ENCODE measurements at places on chromosomes 1 and 21.

GRCh38 chr1:58722967-58723366, 23.1 kb upstream of the MYSM1 start:
- DNase-seq, result no peak

DNA sequence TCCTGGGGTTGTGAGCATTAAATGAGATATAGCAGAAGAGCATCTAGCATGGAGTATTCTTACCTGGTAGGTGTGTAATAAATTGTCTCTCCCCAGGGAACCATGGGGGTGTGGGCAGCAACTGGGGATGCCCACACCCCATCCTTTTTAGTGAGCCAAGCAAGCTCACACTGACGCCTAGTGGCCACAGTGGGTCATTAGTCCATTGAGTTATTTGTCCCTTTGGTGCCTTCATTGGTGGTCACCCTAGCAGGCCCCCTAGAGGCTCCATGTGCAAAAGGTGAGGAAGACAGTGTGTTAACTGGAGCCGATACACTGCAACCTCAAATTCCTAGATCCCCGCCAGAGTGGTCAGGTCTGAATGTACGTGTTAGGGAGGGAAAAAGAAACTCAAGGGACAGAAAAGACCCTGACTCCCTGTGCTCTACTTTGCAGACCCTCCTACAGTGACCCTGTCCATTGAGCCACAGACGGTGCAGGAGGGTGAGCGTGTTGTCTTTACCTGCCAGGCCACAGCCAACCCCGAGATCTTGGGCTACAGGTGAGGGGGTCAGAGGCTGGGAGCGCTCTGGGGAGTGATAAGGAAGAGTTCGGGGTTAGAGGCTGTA, 93.3 kb upstream of the CD1D start:
- peak; percentile 50 for DNase-seq

- no peak for DNase-seq
Measured at GRCh38 chr1:44249543-44249942, 36.3 kb downstream of the DMAP1 start.

DNA sequence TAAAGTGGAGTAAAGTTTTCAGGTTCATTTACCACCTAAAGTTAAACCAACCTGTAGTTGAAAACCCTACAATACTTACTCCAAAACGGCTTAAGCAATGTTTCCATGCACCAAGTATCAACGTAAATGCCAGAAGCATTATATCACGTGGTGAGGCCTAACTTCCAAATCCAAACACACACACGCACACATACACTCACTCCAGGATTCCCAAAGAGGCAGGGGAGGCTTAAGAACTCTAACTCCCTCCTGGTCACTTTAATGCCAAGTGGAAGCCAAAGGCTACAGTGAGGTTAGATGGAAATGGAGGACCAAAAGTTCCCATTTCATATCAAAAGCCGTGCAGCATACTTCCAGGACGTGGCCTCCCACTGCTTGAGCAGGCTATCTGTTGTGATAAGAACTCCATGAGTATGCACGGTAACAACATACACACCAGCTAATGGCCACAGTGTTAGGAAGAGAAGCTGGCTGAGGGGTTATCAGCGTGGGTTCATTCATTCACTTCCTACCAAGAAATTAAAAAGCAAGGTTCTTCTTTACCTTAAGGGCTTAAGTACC, 224.1 kb downstream of the SLC45A1 start:
- DNase-seq, result no peak

GRCh38 chr21:44279354-44280260, 6.1 kb upstream of the AIRE start:
- no peak for DNase-seq

DNA sequence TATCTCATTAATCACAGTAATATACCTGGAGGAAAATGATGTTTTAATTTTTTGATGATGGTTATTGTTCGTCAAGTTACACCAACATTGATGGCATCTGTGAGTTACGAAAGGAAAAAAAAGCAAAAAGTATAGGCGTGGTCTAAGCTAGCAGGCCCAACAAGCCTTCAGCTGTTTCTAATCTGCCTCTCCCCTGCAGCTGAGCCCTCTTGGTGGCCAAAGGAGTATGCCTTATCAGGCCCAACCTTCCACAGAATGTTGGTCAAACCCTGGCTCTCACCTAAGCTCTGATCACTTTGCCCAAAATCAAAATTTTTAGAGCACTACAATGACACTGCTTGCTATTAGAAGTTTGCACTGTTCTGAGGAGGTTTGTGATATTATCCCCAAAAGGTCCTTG, 4.9 kb downstream of the C1orf105 start:
- no peak for DNase-seq

- no peak for DNase-seq
Measured at GRCh38 chr1:231177936-231178335, 16.1 kb downstream of the TRIM67 start.

- DNase-seq, result no peak
Measured at GRCh38 chr1:110212169-110213142, 2.3 kb downstream of the KCNC4 start.

GRCh38 chr21:32951041-32951440, 74.7 kb upstream of the OLIG2 start:
- no peak for DNase-seq

DNA sequence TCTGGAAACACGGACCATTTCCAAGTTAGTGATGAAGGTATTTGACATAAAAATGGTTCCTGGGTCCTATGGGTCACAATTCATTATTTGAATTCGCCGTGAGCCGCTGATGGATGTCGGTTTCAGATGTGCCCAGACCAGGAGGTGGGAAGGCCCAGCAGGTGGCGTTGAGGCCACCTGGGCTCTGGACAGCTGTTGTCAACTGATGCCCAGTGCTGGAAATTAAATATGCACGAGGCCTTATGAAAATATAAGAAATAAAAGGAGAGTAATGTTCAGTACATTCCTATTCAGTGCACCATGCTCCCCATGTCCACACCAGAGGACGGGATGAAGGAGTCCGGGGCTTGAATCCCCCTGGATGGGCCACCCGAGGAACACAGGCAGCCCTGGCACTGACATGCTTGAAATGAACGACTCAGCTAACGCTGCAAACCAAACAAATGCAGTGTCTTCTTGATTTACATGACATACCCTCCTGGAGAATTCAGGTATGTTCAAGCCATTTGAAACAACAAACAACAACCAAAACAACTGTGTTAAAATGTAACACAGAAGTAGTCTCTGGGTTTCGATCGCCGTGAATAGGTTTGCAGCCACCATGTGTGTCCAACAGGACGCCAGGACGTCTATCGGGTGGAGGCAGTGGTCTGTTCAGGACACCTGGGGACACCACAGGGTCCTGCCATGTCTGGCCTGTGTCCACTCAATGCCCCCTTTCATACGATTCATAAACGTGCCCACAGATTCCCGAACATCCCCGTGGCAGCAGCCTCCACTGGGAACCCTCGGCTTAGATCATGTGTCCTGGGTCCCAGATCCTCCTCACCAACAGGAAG, 6.1 kb downstream of the TFF3 start:
- no peak for DNase-seq

DNA sequence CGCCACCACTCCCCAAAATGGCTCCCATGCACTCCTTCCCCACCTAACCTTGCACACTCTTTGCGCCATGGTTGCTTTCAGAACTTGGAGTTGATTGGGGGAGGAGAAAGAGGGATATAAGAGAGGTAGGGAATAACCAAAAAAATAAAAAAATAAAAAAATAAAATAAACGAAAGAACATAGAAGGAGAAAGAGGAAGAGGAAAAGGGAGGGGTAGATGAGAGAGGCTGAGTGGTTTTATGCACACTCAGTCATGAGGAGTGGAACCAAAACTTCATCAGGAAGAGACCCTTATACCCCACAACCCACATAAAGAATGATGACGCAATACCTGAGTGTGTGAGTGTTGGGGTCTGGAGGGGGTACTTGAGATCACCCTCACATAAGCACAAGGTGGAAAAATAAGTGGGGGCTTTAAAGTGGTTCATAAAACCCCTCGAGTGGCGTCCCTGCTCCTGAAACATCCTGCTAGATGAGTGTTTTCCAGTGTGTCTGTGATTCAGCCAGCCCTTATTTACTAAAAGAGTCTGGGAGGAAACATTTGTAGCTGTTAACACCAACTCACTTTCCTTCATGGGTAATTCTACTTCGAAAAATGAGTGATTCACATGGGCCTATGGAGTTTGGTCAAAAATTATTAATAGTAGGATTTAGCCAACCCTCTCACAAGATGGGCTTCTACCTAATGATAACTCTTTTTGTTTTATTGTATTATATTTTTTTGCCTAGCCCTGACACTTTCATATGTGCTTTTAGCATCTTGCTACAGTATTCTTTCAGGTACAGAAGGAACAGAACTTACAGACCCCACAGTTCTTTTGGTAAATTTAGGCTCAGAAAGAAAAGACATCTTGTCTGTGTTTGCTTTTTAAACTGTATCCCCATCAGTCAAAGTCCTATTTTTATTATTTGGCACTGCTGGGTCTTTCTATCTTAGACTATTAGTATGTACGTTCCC, 5.2 kb downstream of the SLAMF1 start:
- DNase-seq, result no peak

GRCh38 chr1:41811051-41811795, 107.5 kb downstream of the HIVEP3 start:
- DNase-seq, result no peak

- DNase-seq, result no peak
Measured at GRCh38 chr1:27374362-27375086, at the start of gene FCN3. FCN3 (minus strand) TSS chr1:27374824; CDS start chr1:27374818, 6 bp downstream.

- DNase-seq, result no peak
Measured at GRCh38 chr1:241640867-241641622, 876 bp upstream of the CHML start.

GRCh38 chr1:41936107-41936506, 17.4 kb upstream of the HIVEP3 start:
- DNase-seq, result no peak

- peak; percentile 15 for DNase-seq
Measured at GRCh38 chr1:221310180-221310579, 430.9 kb downstream of the HLX start.

GRCh38 chr21:41249476-41249875, 67.1 kb upstream of the FAM3B start:
- no peak for DNase-seq

DNA sequence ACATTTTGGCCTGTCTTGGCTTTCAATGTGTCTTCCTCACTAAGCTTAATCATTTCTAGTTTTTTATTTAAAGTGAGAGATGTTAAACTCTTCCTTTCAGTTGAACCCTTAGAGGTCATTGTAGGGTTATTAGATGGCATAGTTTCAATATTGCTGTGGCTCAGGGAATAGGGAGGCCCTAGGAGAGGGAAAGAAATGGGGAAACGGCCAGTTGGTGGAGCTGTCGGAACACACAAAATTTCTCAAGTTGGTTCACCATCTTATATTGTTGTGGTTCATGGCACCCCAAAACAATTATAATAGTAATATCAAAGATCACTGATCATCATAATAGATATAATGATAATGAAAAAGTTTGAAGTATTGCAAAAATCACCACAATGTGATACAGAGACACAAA, 31.4 kb upstream of the KAZN start:
- no peak for DNase-seq

- DNase-seq, result no peak
Measured at GRCh38 chr21:21199342-21200102, 201.3 kb downstream of the NCAM2 start.

- DNase-seq, result no peak
Measured at GRCh38 chr1:39406533-39407450, 84.6 kb upstream of the BMP8A start.

DNA sequence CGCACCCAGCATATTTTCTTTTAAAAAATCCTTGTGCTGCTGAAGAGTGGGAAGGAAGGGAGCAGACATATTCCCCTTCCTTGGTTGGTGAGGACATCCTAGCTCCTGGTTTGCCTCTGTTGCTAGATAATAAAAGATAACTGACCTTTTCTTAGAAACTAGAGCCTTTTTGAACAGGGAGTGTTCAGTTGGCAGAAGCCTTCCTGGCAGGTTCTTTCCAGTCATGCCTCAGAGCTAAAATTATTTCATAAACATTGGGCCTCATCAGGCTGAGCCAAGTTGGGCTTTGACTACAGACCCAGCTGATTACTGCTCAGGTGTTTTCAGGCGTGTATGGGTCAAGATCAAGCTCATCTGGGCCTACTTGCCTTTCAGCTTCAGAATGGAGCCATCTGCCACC, 22.7 kb upstream of the SH3BGRL3 start:
- no peak for DNase-seq

GRCh38 chr1:30748699-30749401, 8.7 kb downstream of the LAPTM5 start:
- DNase-seq, result peak; percentile 95

DNA sequence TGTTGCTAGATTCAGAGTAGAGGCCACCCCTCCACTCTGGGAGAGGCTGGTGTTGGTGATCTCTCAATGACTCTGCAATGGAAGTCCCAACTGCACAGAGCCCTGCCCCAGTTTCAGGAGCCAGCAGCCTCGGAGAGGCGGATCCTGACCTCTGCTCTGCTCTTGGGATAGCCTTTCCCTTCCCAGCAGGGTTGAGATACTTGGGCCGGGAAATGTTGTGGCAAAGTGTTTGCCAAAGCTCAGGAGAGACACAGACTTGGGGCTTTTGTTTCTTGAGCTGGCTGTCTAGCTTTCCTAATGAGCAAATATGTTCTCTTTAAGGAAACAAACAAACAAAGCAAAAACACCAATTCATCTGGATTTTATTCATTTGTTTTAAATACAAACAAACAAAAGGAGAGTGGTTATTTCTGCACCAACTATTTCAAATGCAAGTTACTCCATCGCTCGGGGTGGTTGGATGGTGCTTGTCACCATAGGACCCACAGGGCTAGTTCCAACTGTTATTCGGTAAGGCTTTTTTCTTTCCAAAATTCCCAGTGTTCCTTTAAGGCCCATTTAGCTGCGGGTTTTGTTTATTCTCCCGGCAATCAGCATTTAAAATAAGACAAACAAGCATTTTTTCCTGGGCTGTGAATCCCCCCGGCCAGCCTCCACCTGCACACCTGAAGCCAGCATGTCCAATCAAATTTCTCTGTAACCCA, 193.9 kb upstream of the LMO4 start:
- peak; percentile 55 for DNase-seq

DNA sequence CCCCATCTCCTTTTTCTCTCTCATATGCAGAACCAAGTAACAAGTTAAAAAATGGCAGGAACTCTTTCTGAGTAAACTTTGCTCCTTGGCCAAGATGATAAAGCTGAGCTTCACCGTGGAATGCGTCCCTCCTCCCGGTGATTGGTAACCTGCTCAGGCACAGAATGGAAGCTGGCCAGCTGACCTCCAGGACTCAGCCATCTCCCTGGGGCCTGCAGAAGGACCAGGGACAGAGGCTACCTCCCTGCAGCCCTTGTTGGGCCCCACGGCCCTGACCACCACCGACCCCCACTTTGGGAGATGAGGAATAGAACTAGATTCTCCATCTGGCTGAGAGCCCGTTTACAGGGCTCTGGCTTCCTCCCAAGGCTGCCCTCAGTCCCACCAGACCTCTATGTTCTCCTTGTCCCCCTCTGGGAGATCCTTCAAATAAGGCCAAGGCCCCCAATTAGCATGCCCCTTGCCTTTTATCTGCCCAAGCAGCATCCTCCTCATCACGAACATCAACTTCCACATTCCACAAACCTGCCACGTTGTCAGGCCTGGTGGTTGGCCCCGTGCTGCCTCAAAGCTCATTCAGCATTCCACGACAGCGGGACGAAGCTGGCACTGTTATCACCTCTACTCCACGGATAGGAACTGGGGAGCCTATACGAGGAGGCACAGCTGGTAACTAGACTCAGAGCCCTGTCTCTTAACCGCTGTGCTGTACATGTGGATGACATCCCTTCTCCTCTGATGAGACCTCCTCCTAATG, 74.2 kb downstream of the CD34 start:
- no peak for DNase-seq

- no peak for DNase-seq
Measured at GRCh38 chr1:40646315-40646714, 19.2 kb downstream of the RIMS3 start.

- no peak for DNase-seq
Measured at GRCh38 chr1:185112356-185112755, 44.4 kb downstream of the TRMT1L start.
